ENCODE measurements at places on chromosomes 11 and 22. TPM values are rescaled to one million over a fixed set of nuclear protein-coding genes. Genes with fewer than 3 reads are reported as not detected.

Gene GALR3
- total RNA-seq, result not detected

- DNase-seq, result no peak
Measured at GRCh38 chr22:49460592-49461281, 366.9 kb downstream of the BRD1 start.

DNA sequence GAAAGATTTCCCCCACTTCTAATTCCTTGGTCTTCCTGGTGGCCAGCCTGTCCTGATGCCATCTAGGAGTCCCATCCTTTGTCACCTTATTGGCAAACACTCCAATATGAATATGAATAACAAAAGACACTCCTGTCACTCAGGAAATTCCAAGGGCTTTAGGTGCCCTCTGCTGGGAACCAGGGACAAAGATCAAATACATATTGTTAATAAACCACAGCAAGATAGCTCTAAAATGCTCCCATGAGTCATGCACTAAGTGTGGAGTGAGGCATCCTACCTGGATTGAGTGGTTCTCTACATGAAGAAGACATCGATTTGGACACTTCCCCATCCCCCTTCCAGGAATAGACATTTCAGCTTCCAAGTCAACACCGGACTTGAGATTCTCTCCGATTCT is 823.6 kb downstream of the TBC1D22A start:
- no peak for DNase-seq

DNA sequence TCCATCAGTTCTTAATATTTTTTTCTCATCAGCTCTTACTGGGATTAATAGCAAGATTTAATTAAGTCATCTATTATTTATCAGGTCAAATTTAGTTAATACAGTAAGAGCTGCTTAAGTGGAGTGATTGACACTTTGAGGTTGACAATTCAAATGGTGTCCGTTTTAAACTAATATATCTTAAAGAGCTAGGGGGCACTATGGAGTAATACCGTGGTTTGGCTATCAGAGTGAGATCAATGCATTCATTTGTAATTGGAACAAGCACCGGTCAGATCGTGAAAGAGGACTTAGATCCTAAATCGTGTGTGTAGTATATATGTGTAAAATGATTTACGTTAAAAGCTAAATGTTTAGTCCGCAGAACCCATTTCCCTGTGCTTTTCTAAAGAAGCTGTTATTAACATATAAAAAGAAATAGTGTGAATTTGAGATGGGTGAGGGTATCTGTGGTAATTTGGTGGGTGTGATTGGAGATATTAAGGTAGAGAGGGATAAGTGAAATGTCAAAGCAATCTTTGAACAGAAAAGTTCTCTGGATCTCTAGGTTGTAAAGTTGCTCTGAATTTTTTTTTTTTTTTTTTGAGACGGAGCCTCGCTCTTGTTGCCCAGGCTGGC is 2.3 kb downstream of the SIK2 start:
- no peak for DNase-seq

Gene TRIM51
- not detected for total RNA-seq

GRCh38 chr22:30282616-30283046 is 6.7 kb downstream of the CASTOR1 start:
- no peak for DNase-seq

DNA sequence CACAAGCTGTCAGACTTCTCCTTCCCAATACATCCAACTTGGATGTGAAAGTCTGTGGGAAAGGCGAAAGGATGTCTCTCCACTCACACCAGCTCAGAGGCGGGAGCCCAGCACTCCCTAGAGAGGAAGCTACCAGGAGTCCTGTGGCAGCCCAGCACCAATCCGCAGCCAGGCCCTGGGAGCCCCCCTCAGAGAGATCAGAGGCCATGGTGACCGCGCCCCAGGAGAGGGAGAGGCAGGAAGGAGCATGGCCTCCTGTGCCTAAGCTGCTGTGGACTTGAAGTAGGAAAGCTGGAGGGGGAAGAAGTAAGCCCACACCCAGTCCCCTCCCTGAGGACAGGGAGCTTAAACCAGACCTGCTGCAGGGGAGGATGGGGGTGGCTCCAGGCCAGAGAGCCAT is 24.4 kb upstream of the IGSF9B start:
- DNase-seq, result peak; percentile 65

Gene RIN1
- total RNA-seq, result 10.2 TPM

DNA sequence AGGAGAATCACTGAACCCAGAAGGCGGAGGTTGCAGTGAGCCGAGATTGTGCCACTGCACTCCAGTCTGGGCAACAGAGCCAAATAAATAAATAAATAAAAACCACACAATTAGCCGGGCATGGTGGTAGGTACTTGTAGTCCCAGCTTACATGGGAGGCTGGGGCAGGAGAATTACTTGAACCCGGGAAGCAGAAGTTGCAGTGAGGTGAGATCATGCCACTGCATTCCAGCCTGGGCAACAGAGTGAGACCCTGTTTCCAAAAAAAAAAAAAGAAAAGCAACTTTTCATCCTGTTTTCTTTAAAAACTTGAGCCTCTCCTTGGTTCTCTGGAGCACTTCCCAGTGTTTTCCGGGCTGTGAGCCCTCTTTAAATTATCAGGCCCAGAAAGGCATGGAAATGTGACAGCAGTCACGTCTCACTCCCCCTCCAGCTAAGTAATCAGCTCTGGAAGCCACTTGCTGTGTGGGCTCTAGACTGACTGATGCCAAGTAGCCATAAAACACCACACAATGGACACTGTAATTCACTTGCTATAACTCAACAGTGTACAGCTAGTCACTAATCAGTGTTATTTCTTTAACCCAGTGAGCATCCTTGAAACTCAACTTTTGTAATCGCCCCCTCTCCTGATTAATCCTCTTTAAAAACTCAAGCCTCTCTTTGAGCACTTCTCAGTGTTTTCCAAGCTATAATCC is 13.0 kb upstream of the MCHR1 start:
- peak; percentile 81 for DNase-seq

GRCh38 chr22:37930270-37930951 is 23.0 kb downstream of the C22orf23 start:
- no peak for DNase-seq

DNA sequence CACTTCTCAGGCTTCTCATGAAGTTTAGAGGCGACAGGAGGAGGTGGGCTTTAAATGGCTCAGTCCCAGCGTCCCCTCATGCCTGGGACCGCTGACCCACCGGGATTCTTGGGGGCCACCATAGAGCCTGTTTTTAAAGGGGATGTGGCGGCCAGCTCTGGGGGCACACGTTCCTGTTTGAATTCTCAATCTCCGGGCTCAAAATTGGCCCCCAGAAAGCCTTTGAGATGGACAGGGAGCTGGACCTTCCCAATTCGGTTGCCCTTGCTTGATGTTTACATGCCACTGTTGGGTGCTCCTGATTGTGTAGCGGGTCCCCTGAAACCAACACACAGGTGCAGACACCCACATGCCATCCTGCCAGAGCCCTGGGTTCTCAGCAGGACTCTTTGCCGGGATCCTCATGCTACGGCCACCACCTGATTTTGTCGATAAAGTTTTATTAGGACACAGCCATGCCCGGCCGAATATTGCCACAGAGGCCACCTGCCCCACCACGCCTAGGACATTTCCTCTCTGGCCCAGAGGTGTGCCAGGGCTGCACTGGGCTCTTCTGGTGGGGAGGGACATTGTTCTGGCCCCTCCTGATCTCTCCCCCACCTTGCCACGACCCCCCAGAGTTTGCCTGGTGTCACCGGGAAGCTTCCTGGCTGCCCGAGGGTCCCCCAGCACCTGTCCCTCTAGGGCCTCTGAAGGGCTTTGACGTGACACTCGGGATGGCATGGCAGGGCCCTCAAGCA is 71.6 kb downstream of the KCNQ1 start:
- DNase-seq, result no peak

All from left lung (tissue), 14 donors.